ENCODE measurements at places on chromosomes 5 and 9.

DNA sequence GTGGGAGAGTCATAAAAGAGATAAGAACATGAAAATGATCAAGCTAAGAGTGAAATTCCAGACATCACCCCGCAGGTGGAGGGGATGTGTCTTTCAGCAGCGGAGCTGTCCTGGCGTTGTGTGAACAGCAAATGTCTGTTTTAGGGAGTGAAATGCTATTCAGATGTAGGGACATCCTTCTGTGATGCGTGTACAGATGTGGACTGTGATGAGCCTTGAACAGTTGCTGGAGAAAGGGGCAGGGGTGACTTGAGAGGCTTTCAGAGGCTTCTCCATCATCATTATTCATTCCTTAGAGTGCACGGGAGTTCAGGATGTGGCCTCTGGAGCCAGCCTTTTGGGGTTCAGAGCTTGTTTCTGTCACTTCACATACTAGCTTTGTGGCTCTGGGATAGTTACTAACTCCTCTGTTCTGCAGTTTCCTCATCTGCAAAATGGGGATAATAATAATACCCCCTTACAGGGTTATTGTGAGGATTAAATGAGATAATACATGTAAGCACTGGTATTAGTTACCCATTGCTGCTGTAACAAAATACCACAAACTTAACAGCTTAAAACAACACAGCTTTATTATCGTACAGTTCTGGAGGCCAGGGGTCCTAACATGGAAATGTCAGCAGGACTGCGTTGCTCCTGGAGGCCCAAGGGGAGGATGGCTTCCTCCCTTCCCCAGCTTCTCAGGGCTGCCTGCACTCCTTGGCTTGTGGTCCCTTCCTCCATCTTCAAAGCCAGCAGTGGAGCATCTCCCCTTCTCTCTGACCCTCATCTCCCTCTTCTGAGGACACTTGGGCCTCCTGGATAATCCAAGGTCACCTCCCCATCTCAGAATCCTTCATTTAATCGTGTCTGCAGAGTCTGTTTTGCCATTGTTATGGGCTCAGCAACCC is 9.4 kb downstream of the TRAF1 start:
- DNase-seq, result no peak

GRCh38 chr9:106575823-106576222 is 287.1 kb upstream of the ZNF462 start:
- no peak for DNase-seq

DNA sequence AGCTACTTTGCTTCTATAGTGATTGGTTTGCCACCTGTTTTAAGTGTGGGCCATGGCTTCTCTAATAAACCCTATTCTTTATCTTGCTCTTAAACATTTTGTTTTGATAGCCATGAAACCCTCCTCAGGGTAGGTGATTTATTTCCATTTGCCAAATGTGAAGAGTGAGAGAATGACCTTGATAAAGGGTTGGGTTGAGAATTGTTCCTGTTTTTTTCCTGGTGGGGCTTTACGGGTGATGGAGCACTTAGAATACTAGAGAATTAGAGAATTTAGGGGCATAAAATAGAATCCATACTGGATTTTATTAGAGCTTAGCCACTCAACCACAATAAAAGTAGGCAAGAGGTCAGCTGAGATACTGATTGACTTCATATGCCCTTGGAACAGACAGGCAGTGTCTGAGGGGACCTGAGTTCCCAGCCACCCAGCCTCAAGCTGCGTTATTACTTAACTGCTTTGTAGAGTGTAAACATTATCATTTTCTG is 68.9 kb downstream of the COMMD10 start:
- no peak for DNase-seq

DNA sequence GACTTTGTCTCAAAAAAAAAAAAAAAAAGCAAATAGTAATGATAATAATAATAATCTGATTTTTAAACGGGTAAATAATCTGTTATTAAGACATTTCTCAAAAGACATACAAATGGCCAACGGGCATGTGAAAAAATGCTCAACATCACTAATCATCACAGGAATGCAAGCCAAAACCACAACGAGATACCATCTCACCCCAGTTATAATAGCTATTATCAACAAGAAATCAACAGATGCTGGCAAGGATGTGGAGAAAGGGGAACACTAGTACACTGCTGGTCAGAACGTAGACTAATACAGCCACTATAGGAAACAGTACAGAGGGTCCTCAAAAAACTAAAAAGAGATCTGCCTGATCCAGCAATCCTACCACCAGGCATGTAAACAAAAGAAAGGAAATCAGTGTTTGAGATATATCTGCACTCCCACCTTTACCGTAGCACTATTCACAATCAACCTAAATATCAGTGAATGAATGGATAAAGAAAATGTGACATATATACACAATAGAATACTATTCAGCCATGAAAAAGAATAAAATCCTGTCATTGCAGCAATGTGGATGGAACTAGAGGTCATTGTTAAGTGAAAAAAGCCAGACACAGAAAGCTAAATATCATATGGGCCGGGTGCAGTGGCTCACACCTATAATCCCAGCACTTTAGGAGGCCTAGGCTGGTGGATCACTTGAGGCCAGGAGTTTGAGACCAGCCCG is 24.9 kb downstream of the VAV2 start:
- no peak for DNase-seq

- no peak for DNase-seq
These were observed 79.1 kb upstream of the GPR151 start for GRCh38 chr5:146595088-146595487.

GRCh38 chr5:146584750-146585149 is 68.8 kb upstream of the GPR151 start:
- no peak for DNase-seq

GRCh38 chr9:9319007-9319406 is 1293.8 kb downstream of the PTPRD start:
- no peak for DNase-seq

DNA sequence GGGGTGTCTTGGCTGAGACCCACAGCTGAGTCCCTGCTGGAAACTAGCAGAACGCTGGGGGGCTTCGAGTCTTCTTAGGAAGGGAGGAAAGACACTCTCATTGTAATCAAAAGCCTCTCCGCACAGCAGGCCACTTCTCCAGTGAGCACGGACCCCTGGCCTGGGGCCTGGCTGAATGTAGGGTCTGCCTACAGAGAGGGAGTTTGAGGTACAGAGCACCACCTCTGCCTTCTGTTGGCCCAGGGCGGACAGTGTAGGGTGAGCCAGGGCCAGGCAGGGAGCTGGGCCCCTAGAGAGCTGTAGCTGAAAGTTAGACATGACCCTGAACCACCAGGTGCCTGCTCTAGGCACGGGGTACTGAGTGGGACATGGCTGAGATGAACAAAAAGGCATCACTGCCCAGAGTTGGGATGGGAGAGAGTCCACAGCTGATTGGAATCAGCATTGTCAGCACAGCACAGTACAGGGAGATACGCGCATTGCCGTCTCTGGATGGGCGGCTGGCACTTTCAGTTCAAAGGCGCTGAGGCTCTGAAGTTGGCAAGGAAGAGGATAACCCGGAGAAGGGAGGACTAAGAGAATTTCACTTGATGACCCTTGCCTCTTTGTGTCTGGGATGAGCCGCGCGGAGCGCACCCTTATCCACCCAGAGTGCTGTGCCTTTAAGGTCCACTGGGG is 363 bp upstream of the SLC25A48 start:
- DNase-seq, result no peak

GRCh38 chr5:1432296-1432695 is 12.9 kb downstream of the SLC6A3 start:
- no peak for DNase-seq

GRCh38 chr9:37904445-37905130 is 661 bp upstream of the SLC25A51 start:
- no peak for DNase-seq

DNA sequence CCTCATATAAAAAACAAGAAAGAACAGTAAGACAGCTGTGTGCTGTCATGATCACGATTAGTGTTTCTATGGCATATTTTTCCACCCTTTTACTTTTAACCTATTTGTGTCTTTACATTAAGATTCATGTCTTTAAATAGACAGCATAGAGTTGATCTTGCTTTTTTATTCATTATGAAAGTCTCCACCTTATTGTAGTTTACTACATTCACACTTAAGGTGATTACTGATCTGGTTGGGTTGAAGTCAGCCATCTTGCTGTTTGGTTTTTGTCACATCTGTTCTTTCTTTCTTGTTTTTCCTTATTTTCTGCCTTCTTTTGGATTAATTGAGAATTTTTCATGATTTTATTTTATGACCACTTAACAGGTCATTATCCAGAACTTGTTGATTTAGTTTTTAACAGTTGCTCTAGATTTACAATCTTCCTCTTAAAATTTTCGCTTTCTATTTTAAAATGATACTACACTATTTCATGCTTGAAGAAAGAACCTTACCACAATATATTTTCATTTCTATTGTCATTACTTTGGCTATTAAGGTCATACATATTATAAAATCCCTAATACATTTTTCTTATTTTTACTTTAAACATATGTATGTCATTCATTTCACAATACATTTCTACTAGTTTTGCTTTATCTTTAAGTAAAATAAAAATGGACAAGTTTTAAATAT is 292.5 kb downstream of the SH3GL2 start:
- no peak for DNase-seq

GRCh38 chr5:69312459-69313160 is 20.0 kb downstream of the CCDC125 start:
- no peak for DNase-seq

DNA sequence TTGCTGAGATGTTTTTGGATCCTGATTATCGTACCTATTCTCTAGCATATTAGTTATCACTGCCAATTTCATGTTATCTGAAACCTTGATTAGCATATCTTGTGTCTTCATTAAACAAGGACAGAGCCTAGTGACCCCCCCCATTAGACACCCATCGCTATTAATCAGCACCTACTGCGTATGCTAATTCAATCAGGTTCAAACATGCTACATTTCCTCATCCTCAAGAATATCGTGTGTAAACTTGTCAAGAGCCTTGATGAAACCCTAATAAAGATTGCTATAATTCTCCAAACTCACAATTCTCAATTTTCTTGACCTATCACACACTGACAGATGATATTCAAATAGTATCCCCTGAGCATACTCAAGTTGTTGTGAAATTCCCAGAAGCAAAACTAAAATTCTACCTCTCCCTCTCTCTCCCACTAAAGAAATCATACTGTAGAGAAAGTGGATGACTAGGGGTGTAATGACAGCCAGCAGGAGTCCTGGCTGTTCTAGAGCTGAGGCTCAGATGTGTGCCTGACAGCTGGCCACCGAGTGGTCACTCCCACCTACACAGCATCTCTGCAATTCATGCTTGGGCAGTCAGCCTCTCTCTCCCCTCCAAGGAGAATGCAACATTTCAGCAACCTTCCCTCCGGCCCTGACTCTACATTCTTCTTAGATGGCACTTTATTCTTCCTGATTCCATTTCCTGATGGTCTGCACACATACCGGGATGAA is 9.2 kb upstream of the ZNF354A start:
- DNase-seq, result no peak

GRCh38 chr5:14147210-14147609 is 4.1 kb downstream of the TRIO start:
- DNase-seq, result no peak

DNA sequence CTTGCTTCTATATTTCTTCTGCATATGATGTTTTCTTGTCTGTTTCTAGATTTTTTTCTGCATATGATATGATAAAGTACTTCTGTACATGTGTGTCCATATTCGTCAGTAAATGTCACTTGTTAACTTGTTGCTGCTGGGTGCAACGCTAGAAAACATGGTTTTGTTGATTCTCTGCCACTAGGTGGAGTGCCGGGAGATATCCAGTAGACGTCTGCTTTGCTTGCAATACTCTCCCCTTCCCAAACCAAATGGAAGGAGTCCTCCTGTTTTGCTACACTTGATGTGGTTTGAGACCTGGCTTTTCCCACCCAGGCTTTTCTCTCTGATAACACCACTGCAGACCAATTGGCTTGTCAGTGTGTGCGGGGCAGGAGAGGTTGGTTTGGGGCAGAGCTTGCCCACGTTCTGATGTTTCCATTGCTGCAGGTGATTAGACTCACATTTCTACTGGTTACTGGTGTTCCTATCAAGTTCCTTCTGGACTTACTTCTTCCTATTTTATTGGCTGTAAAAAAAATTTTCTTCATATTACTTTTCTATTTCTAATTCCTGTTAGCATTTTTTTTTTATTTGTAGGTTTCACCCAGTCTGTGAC is 900.0 kb upstream of the CDH10 start:
- DNase-seq, result no peak

DNA sequence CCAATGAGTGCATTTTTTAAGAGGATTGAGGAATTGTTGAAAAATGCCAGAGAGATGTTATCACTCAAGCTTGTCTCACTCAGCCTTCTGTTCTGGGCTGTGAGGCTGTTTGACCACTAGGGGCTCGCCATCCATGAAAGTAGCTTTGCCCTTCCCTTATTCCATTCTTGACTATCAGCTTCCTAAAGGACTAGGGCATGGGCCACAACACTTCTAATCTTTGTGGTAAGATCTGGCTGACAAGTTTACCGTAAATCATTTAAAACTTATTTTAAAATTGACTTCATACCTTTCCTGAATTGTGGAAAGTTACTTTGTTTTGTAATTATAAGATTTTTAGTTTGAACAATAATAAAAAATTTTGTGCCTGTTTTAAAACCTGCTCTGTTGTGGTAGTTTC is 49.5 kb downstream of the TJP2 start:
- DNase-seq, result peak; percentile 44

- no peak for DNase-seq
These were observed 439.3 kb upstream of the KLF4 start for GRCh38 chr9:107928701-107929371.

- DNase-seq, result no peak
These were observed 70.9 kb downstream of the KCNT1 start for GRCh38 chr9:135772702-135773493.

- no peak for DNase-seq
These were observed 130.6 kb upstream of the EPB41L4A start for GRCh38 chr5:112549605-112550166.

GRCh38 chr5:84255315-84255714 is 129.4 kb downstream of the EDIL3 start:
- DNase-seq, result no peak

DNA sequence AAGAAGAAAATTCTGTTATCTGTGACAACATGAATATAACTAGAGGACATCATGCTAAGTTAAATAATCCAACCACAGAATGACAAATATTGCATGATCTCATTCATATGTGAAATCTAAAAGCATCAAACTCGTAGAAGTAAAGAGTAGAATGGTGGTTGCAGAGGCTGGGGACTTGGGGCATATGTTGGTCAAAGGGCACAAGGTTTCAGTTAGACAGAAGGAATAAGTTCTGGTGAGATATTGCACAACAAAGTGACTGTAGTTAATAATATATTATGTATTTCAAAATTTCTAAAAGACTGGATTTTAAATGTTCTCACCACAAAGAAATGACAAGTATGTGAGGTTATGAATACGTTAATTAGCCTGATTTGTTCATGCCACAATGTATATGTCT is 24.8 kb downstream of the GRIA1 start:
- DNase-seq, result no peak

DNA sequence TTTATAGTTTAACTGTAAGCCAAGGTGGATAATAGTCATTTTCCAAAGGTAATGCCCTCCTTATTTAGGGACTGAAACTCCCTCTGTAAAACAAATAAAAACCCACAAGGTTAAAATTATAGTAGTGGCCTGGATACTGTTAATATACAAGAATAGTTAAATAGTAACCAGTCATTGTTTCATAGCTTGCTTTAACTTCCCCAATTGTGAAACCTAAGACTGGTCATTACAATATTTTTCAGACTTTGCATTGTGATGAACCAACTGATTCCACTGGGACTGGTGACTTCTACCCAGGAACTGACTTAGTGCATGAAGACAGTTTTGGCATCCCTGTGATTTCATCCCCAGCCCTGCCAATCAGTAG is 162.6 kb downstream of the SMC2 start:
- no peak for DNase-seq
